ENCODE measurements at places on chromosomes 16 and 17.

GRCh38 chr17:31487648-31488263 is 96.3 kb downstream of the RAB11FIP4 start:
- DNase-seq: peak; percentile 94

DNA sequence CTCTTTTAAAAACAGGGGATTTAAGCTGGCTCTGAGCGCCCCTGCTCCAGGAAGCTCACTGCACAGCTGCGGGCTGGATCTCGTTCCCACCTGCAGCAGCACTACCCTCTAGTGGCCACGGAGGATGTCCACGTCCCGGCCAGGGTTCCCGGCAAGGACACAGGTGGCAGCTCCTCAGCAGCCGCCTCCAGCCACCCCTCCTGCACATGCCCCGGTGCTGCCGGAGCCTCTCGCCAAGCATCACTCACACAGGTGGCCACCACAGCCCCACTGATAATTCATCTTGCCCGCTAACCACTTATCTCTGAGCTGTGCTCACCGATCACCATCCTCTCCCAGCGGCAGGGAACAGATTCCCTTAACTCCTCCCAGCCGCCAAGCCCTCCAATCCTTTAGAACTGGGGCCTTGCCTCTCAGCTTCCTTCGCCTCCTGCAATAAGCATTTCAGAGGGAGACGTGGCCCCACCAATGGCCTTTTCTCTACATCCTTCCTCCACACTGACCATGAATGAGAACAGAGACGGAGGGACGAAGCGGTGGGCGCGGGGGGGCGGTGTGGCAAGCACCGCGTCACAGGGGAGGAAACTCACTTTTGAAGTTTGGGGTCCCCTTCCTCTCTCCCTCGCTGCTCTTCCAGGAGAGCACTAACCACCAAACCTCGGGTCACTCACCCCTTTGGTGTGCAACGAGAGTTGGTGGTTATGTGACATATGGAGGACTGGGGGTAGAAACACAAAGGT is 222.1 kb downstream of the RBFOX3 start:
- DNase-seq: peak; percentile 89

- DNase-seq: no peak
These were observed 891 bp downstream of the CORO1A start for GRCh38 chr16:30184096-30184890.

DNA sequence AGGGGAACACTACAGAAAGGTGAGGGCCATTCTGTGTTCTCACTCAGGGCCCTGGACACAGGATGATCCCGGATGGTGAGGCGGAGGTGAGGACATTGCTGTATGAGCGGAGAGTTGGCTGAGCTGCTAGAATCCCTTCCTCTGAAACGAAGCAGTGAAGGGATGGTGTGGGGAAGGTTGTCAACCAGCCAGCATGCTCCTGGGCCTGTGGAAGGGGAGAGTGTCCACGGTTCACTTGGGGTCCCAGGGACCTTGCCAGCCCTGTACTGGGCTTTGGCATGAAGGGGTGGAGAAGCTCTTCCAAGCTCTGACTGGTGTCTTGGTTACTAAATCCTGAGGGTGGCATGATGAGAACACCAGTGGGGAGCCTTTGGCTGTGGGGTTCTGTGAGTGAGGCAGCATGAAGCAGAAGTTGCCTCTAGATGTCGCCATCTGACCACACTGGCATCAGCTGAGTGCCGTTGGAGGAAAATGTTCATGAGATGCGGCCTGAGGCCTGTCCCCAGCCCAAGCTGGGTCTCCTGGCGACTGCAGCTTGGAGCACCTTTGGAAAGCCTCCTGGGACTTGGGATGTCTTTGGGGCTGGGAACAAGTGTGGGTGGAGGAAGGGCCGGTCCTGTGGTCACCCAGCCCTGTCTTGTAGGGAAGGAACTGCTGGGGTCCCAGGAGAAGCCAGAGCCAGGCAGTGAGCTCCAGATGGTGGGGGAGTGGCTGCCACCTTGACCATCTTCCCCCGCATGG is 14.8 kb downstream of the PDP2 start:
- DNase-seq: peak; percentile 68

DNA sequence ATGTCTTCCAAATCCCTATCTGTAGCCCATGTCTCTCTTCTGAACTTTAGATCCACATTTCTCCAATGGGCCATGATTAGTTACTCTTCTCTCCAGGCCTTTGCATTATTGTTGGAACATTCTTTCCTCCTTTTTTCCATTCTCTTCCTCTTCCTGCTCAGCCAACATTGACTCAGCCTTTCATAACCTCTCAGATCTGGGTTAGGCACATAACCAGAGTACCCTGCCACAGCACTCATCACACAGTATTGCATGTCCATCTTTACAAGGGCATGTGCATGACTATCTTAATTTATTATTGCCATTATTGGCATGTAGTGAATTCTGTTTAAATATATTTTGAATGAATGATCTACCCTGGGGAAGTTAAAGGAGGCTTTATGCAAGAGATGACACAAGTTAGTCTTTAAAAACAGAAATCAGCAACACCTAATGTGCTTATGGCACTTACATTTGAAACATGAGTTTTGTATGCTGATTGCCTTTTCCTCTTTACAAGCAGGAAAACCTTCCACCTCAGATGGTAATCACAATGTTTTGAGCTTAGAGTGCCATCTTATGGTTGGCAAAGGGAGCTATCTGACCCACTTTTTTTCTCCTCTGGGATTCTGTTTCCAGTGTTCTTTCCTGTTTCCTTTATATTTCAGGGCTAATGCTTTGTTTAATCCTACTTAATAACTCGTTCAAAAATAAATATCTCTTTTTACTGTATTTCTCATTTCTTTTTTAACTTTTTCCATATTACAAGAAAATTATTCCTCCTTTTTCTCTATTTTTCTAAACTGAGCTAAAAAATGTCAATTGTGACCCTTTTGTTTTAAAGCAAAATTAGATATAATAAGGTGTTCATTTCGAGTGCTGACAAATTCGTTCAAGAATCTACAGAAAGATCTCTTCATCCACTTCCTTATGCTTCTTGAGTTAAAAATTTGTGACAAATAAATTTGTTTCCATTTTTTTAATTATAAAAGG is 151.0 kb upstream of the RBL2 start:
- peak; percentile 68 for DNase-seq

DNA sequence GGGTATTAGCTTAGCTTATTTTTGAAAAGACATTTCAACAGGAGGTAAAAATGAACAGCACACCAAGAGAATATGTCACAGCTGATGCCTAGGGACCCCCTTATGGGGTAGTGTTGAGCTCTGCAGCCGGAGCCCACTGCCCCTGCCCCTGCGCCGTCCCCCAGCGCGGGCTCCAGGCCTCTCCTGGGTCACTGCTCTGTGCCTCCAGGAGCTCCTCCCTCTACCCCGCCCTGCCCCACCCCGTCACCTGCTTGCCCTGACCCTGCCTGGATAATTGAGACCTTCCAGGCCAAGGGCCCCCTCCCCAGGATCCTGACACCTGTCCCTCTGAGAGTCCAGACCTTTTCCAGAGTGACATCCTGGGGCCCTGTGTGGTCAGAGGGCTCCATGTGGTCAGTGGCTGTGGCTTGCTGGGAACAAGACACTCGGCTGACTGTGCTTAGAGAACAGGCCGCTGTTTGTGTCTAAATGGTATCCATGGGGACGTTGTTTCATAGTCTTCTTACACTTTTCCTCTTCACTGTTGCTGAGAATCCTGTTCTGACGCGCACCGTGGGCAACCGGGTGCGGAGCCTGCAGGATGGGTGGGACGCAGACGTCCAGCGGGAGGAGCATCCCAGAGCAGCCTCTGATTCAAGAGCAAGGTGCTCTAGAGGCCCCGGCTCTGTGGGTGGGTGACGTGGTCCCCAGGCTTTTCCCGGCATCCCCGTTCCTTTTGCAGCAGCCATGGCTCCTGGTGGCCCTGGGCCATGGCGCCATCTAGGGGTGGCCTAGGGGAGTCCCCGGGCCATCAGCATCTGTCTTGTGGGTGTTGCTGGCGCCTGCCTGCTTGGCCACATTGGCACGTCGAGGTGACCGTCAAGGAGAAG is 20.0 kb upstream of the WFIKKN1 start:
- DNase-seq: peak; percentile 56

GRCh38 chr17:32985050-32985756 is 6.4 kb upstream of the SPACA3 start:
- DNase-seq: no peak

- DNase-seq: no peak
These were observed 24.5 kb upstream of the CACNG1 start for GRCh38 chr17:67019809-67020208.

- DNase-seq: no peak
These were observed 280.8 kb upstream of the IRX5 start for GRCh38 chr16:54649876-54650275.

GRCh38 chr16:86502856-86503748 is 7.2 kb upstream of the FOXF1 start:
- DNase-seq: no peak

GRCh38 chr16:73361061-73361460 is 313.1 kb upstream of the ZFHX3 start:
- no peak for DNase-seq

GRCh38 chr17:18968945-18969887 is 17.3 kb downstream of the SLC5A10 start:
- DNase-seq: no peak

DNA sequence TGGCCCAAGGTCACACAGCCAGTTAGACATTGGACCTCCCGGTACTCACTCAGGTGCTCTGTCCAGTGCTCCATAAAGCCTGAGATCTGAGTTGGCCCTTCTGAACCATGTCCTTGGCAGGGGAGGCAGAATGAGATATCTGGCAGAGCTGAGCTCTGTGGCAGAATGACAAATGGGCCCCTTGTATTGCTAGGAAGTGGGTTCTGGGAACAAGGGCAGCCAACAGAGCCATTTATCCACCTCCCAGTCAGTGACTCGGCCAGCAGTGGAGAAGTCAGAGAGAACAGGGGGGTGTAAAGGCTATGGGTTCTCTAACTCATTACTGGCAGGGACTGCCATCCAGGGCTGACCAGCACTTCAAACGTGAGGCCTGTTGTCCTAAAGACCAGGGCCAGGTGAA is 117.1 kb upstream of the NLRP1 start:
- DNase-seq: no peak

GRCh38 chr17:80795754-80796153 is 195.9 kb upstream of the CHMP6 start:
- DNase-seq: peak; percentile 86

- DNase-seq: peak; percentile 30
These were observed 2.2 kb upstream of the MPG start for GRCh38 chr16:75580-76501.

- no peak for DNase-seq
These were observed 45.0 kb downstream of the SOST start for GRCh38 chr17:43713494-43714162.

GRCh38 chr17:28484296-28484695 is 10.9 kb downstream of the SLC13A2 start:
- DNase-seq: no peak

DNA sequence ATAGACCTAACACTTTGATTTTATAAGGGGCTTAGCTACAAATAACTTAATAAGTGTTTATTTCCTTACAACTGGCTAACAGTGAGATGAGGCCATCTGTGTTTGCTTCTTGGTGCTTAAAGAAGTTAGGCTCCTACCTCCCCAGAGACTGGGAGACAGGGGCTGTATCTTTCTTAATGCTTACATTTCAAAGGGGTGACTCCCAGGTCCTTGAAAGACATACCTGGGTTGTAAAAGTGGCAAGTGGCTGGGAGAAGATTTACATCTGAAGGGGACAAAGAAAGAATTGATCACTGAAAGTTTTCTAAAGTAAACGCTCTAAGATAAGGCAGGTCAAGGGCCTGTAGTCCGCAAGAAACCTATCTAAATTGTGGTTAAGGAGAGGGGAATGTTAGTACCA is 196.8 kb downstream of the CNTNAP4 start:
- DNase-seq: no peak

GRCh38 chr17:58667934-58668597 is 23.8 kb downstream of the TEX14 start:
- no peak for DNase-seq

GRCh38 chr17:1626333-1626732 is 2.3 kb downstream of the SLC43A2 start:
- DNase-seq: no peak

DNA sequence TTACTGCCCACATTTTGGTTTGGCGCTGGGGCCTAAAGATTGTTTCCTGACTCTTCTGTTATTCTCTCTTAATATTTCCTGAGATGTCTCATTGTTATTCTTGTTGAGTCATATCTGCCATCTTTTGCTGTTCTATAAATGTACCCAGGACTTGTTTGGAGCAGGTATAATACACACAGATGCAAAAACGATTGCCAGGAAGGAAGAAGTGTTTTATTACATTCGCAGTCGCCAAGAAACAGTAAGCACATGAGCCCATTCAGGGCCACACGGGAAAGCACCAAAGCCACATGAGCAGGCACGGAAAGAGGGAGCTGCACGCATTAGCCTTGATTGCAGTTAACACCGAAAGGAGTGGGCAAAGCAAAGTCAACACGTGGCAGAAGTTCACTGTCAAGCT is 70.2 kb downstream of the ARHGAP44 start:
- DNase-seq: no peak

DNA sequence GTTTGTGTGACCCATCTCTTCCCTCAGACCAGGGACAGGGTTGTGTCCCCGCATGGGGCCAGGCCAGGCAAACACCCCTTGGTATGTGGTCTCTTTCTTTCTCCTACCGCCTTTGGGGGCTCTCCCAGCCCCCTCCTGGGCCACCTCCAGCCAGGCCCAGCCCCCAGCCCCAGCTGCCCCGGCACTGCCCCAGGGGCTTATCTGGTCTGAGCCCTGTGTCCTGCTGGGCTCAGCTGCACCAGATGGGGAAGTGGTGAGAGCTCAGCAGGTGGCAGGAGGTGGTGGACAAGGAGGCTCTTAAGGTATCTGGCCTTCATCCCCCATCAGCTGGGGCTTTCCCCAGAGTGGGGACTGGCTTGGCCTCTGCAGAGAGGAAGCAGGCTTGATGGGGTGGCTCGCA is 8.7 kb downstream of the ADAM11 start:
- DNase-seq: peak; percentile 76

DNA sequence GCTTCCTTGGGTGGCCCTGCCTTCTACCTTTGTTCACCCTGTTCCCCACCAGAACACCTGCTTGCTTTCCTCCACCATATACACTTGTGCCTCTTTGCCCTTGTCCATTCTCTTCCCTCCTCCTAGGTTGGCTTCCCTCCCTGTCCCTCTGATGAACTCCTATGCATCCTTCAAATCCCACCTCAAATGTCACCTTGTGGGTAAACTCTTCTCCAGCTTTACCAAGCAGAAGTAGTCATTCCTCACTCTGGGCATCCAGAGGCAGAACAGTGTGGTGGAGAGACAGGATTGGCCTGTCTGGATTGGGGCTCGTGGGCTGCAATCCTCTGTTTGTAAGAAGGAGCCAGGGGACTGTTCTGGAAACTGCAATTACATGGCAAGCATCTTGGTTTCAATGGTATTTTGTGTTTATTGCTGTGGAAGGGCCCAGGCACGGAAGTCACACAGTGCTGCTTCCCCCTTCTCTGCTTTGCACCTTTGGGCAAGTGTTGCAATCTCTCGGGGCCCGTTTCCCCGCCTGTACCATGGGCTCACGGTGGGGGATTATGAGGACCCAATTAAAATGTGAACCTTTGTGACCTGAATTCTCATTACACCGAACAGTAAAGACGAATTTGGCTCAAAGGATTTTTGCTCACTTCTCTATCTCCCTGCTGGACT is 21.9 kb upstream of the NXPH3 start:
- no peak for DNase-seq

GRCh38 chr17:43994272-43995149 is 9.9 kb upstream of the NAGS start:
- peak; percentile 78 for DNase-seq

Data from NCI-H524 (cell line).